Astrocyte (in vitro differentiated cells and primary cell): ENCODE measurements at places on chromosomes 1 and 21.

DNA sequence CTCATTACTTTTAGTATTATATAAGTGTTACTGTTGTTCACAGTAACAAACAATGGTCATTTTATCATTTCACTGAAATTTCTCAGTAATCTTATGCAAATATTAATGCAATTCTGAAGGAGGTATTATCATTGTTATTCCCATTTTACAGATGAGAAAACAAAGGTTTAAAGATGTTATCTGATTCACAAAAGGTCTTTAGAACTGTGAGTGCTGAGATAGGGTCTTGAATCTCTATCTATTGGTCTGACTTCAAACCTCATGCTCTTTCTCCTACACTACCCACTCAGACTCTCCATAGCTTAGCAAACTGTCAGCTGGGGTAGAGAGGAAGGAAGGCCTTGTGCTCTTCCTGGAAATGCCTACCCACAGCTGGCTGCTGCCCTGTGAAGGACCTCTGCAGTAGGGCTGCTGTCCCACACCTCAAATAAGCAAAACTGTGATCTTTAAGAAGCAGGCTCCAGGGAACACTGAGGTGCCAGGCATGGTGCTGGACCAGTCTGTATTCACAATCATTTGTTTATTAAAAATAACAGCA lies 6.2 kb upstream of the OSCP1 start:
- DNase-seq, result no peak

DNA sequence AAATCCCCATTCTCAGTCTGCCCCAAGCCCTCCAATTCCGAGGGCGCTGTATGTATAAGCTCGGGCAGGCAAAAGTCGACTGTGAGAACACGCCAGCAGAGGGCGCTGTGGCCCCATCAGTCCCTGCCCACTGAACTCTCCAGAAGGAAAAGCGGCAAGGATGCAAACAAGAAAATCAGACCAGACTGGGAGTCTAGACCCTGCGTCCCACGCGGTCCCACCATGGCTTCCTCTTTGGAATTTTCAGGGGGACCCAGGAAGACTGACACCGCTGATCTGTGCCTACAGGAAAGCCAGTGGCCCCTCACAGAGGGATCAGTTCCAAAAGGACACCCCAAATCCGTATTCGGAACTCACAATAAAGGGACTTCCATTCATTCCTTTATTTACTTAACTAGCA lies 19.5 kb downstream of the TEX35 start:
- peak; percentile 41 for DNase-seq

GRCh38 chr21:26965040-26965906 lies 1.6 kb downstream of the ADAMTS5 start:
- no peak for DNase-seq

GRCh38 chr1:95195046-95195445 lies 39.0 kb upstream of the RWDD3 start:
- no peak for DNase-seq

GRCh38 chr1:208485512-208485911 lies 241.3 kb upstream of the PLXNA2 start:
- DNase-seq, result no peak

DNA sequence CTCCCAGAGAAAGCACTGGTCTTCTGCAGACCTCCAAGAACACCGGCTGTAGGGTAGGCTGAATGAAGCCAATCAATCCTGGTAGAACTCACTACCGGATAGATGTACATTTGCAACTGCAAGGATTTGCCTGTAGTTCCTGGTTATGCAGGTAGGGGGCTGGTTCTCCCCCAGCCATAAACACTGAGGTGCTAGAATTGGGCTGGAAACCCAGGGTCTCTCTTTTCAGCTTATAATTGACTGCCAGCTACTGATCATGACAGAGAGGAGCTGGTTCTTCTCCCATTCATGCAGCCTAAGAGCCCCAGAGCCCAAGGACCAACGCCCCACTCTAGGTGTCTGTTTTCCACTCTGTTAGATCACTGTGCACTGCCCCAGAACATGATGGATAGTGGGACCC lies 21.5 kb upstream of the MTARC2 start:
- no peak for DNase-seq

DNA sequence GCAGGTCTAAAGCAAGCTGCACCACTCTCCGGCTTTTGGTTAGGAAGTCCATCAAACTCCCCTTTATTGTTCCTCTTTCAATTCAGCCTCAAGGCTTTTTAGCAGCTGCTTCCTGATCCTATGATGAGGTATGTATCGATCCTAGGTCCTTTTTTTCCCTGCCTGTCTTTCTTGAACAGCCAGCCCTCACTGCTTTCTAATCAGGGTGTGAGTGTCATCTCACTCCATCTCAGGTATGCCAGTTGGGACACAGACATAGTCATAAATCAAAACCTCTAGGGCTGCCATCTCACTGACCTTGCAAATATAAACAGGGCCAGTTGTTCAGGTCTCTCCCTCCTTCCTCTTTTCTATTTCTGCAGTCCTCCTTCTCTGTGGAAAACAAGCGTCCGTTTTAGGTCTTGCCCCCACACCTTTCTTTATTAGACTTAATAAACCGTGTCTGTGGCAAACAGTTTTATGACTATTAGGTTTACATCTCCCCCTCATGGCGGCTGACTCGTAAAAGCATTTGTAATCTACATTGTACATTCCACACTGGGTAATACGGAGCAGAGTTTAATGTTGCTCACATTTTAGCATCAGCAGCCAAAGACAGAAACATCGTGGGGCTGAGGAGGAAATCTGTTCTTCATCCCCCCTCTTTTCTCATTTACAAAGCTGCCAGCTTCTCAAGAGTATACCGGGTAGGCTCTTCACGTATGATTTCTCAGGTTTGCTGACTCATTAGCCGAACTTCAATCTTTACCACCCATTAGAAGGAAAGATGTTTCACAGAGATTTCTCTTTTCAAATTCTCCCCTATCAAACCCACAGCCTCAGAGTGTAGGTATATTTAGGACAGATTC lies 11.6 kb downstream of the STYXL2 start:
- no peak for DNase-seq

DNA sequence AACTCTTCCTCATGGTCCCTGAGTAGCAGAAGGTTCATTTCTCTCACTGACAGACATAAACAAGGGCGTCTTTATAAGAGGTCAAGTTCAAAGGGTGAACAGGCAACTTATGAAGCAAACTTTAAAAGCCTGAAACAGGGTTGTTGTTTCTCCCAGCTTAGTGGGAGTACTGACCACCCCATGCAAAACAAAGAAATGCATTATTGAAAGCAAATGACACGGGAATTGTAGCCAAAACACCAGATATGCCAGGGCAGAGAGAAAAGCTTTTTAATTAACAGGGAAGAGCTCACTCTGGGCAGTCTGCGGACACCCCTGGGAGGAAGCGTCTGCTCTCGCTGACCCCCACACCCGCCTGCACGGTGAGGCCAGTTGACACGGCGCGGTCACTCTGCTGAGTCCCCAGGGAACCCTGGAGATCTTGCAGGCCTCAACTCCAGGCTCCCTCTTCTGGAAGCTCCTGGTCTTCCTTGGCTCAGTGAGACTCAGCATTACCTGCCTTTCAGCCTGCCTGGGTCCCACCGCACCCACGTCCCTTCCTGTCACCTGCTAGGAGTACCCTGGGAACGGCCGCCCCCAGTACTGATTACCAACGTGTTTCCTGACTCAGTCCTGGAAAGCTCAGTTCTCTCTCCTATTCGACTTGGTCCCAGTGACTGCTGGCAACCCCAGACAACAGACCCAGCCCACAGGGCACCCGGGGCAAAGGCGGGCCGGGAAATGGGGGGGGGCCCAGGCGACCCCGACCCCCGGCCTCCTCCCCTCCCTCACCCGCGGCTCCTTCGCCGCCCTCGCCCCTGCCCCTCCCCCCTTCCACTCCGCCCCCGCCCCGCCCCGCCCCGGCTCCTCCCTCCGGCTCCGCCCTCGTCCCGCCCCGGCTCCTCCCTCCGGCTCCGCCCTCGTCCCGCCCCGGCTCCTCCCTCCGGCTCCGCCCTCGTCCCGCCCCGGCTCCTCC lies 972 bp downstream of the CFAP410 start:
- peak; percentile 42 for DNase-seq

DNA sequence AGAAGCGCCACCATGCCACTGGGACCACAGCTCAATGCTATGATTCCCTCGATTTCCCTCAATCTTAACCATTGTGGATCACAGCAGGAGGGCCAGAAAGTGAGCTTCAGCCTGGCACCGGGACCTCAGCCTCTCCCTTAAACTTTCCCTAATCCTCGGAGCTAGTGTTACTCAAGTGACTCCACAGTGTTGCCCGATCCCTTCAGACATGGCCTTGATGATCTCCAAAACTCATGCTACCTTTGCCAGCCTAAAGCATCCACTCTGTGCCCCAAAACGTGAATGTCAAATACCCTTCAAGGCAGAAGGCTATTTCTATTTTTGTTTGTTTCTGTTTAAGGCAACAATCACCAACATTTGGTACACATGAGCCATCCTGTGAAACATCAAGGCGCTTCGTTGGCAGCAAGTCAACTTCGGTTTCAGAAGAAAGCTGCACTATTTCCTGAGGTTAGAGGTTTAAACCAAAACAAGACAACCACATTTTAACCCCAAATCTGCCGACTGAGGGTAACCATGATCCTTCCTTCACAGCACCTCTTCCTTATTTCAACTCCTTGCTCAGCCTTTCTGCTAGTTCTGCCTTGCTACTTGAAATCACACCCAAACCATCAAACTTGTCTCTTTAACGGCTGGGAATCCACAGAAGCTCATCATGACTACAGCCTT lies 94.4 kb upstream of the KRTAP19-8 start:
- peak; percentile 18 for DNase-seq

DNA sequence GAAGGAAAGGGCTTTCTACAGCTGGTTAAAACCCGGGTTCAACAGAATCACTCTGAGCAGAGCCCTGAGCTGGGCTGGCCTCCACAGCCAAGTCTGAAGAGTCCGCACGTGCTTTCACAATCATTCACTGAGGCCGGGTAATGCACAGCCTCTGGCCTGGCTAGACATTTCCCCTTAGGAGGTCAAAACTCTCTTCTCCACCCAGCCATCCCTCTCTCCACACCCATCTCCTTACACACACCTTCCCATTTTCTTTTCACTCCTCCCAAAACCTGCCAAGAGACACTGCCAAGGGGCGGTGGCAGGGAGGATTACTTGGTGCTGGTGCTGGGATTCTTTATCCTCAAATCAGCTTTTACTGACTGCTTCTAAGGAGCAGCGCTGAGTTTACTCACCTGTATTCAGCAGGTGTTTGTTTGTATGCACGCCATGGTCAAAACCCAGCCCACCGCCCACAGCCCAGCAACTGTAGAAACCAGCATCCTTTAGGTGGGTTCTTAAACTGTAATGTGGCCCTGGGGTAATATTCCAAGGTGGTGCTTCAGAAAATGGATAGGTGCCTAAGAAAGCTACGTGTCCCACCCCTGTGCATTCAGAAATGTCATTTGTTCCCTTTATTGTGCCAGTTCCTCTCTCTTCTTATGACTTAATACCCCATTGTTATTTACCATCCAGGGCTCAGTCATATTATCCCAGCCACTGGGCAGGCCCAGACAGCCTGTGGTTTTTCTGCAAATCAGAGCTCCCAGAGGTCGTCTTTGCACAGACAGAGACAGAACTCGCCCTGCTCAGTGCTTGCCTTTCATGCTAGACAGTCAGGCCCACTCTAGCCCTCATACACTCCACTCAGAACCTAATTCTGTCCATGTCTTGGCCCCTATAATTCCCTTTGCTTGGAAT lies 80.2 kb downstream of the ADSS2 start:
- no peak for DNase-seq

- no peak for DNase-seq
Measured at GRCh38 chr1:109765896-109766615, 2.3 kb upstream of the EPS8L3 start.

DNA sequence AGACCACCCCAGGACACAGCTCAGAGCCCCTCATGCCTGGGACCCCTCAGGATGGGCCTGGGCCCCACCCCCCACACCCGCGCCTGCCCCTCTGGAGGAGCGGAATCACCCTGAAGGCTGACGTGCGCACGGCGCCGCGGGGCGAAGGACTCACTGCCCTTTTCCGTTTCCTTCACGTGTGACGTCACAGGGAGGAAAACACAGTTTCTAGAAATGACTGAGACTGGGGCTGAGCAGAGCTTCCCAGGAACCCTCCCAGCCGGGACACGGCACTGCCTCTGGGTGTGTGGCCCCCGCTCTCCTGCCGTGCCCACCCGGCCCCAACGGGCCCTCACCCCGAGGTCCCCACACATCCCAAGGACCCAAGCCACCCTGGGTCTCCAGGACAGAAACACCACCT lies 5.4 kb upstream of the TNFRSF4 start:
- DNase-seq, result no peak

DNA sequence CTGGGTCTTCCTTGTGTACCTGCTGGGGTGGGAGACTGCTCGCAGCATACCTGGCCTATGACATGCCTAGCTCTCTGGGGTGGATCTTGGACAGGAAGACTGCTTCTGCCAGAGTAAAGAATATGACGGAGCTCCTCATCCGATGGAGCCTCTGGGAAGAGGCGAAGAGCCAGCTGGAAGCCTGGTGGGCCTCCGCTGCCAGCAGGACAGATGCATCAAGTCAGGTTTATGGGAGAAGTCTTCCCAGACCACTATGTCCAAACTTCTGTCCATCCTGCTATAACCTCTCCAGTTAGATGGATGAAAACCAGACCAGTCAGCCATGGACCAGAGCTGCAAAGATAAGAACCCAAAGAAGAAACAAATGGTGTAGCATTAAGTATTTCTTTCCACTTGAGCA lies 27.7 kb upstream of the NGF start:
- no peak for DNase-seq

- DNase-seq, result no peak
Measured at GRCh38 chr1:201096041-201096461, 16.2 kb downstream of the CACNA1S start.

- no peak for DNase-seq
Measured at GRCh38 chr1:18537386-18538306, 56.9 kb downstream of the KLHDC7A start.

GRCh38 chr1:1677718-1678580 lies 14.6 kb downstream of the SLC35E2B start:
- DNase-seq, result no peak

GRCh38 chr1:8314346-8315280 lies 3.3 kb upstream of the SLC45A1 start:
- DNase-seq, result peak; percentile 55

DNA sequence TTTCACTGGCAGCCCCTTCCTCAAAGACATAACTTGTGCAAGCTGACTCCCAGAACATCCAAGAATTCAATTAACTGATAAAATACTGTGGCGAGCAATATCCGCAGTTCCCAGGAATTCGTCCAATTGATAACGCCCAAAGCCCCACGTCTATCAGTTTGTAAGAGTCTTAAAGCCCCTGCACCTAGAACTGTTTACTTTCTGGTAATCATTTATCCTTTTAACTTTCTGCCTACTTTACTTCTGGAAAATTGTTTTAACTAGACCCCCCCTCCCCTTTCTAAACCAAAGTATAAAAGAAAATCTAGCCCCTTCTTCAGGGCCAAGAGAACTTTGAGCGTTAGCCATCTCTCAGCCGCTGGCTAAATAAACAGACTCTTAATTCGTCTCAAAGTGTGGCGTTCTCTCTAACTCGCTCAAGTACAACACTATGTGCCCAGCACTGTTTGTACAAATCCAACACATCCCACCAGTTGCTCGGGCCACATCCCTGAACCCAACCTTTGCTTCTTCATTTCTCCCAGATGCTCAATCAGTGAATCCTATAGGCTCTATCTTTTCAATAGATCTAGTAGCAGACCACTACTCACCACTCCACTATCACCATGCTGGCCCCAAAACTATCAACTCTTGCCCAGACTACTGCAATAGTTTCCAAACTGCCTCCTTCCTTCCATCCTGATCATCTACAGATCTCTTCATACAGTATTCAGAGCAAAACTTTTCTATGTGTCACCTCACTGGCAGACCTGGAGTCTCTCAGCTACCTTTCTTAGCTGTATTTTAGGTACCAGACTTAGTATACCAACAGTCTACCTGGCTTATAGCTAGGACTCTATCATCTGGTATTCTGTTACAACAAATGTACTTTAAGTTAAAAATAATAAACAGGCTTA lies 3.3 kb upstream of the CHD1L start:
- no peak for DNase-seq
